ENCODE measurements at places on chromosomes 2 and 18.
A peak's percentile ranks its signal among the peaks of the same experiment; 100 is the strongest.

DNA sequence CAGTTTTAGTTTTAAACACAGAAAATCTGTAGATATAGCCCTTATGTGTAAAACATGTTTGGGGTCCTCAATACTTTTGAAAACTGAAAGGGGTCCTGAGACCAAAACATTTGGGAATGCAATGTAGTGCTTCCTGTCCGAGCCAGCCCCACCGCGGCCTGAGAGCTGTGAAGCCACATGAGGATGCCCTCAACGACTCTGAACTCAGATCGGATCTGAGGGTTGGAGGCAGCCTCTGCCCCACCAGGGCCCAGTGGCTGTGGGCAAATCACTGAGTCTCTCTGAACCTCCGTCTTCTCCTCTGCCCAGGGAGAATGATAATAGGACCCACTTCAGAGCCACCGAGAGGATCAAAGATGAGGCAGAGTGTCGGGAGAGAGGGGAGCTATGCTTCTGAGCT, 33.4 kb upstream of the HPCAL1 start:
- no peak for DNase-seq

DNA sequence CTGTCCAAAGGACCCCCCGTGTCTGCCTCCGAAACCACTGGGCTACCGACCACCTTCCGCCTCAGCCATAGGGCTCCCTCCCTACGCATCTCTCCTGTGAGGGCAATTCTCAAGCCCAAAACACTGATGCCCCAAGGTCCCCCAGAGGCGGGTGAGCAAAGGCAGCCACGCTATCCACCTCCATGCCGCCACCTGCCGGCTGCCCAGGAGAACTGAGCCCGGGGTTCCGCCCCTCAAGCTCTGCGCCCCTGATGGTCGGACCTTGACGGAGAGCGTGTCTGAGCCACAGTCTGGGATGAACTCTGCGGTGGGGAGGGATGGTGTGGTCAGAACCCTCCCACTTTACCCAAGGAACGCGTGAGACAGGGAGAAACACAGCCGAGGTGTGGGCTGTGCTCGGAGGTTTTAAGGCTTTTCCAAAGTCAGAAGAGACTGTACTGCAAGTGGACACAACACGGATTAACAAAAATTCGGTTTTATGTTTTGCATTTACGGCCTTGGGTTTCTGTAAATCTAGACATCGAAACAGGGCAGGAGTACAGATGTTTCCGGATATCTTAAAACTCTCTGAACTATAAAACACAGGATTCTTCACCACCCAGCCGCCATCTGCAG, 114.1 kb downstream of the ZNF516 start:
- no peak for DNase-seq

GRCh38 chr18:48018851-48019250, 88.4 kb upstream of the SMAD2 start:
- DNase-seq, result peak; percentile 50

- no peak for DNase-seq
Measured at GRCh38 chr2:54503828-54504227, 47.7 kb downstream of the SPTBN1 start.

- peak; percentile 7 for DNase-seq
Measured at GRCh38 chr2:212686285-212686895, 147.8 kb upstream of the ERBB4 start.

GRCh38 chr2:170202437-170202836, 24.5 kb downstream of the MYO3B start:
- DNase-seq, result no peak

DNA sequence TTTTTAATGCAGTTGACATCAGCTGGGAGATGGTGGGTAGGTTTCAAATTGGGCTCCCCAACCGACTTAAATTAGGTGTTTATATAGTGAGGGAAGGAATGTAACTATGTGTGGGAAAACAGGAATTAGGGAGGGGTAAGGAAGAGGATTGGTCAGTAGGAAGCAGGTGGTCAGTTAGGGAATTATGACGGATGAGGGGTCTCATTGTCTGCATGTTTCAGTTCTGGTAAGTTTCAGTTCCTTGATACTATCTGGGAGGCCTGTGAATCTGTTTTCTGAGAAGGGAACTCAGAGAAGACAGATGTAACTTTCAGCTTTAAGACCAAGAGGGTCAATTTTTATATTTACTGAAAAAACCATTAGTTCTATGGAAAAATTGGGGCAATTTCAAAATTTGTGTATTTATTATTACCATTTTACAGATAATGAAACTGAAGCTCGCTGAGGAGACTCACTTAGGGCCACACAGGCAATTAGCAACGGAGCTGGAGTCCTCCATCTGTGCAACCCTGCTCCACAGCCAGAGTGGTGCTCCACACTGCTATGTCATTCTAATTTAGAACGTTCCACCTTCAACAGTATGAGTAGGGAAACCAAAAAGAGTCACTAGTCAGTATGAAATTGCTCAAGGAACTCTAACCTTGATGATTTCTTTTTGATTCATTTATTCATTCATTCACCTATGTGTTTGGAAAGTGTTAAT, 36.0 kb upstream of the CCDC195 start:
- DNase-seq, result no peak

GRCh38 chr2:159118115-159118858, 149.8 kb downstream of the TANC1 start:
- peak; percentile 86 for DNase-seq

DNA sequence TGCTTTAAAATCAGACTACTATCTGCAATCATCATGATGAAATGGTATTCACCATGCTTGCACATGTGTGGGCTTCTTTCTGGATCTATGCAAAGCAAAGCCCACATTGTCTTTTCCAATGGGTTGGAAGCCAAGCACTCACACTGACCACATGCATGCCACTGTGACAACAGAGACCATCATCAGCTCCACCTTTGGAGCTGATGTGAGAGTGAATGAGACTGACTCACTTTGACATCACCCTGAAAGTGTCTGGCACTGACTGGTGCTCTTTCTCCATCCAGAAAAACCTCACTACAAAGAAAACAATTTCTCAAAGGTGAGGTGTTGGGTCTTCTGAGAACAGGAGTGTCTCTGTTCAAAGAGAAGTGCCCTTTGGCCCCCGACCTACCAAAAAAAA, 4.7 kb downstream of the MYO5B start:
- no peak for DNase-seq
